Activated CD4-positive, alpha-beta T cell treated with anti-CD3 and anti-CD28 coated beads, Interleukin-2, amount 50 U/mL, for 4 hours (primary cell): ENCODE measurements at places on chromosomes 11 and 22.
A peak's percentile ranks its signal among the peaks of the same experiment; 100 is the strongest.

DNA sequence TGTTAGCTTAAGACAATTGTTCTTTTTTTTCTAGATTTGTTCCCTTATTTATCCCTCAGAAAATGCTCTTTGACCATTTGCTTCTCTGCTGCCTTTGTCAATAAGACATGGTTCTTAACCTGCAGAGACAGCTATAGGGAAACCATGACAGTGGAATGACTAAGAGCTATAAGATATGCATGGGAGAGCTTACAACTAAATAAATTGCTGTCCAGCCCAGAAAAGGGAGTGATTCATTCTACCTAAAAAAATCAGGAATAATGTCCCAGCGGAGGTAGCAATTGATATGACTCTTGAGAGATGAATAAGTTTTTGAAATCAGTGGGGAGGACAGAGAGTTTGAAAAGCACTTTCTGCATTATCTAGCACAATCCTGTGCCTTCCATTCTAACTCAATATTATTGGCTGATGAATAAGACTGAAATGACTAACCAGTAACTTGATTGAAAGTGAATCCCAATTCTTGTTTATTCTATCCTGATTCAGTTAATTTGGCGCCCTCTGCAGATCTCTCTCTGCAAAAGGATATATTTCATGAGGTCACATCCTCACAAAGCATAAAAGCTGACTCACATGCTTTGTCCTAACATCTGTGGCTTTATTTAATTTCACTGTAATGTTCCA, 680.5 kb upstream of the API5 start:
- no peak for DNase-seq

DNA sequence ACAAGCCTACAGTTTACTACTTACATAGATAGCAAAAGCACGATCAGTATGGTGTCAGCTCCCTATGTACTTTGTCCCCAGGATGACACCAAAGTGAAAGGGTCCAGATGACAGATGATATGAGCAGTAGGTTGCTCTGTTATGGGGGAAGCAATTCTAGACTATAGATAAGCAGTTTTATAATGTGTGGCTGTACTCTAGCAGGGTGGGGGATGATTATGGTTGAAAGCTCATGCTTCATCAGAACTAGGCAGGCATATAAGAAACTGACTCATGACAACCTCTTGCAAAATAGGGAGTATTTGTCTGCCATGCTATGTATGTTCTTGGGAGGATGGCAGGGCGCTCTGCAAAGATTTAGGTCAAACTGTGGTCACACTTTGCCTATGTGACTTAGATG, 158.2 kb upstream of the ZBED5 start:
- DNase-seq, result no peak

GRCh38 chr11:13052130-13052571, 43.0 kb downstream of the RASSF10 start:
- DNase-seq, result no peak

DNA sequence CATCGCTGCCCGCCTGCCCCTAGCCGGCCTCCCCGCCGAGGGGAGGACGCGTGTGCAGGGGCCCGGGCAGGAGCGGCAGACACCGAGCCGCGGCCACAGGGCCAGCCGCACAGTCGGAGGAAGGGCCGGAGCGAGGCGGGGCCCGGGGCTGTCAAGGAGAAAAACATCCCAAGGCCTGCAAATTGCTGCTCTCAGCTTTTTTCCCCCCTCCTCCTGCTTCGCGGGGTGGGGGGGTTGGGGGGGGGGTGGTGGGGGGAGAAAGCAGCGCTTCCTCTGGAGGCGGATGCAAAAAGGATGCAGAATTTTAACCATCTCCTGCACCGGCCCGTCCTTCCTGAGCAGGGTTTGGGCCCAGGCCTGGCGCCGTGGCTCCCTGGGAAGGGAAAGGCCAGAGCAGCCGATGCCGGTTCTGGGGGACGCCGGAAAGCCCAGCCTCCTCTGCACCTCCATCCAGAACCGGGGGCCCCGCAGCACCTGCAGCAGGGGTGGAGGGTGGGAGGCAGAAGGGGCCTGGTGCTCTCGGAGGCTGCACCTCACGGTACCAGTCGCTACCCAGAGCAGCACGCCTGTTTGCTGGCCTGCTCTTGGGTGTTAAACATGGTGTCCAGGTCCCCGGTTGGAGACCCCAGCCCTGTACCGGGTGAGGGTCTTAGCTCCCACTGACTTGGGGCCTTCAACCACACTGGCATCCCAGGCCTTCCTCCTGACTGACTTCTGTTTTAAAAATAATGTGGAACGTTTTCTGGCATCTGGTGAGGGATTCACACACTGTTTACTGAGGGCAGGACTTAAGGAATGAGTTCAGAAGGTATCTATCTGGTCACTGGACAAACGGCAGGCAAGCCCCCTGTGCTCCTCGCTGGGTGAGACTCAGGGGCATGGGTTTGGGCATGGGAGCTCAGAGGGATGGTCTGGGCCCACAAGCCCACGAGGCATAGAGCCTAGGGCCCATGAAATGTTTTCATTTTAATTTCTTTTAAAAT, 77.4 kb upstream of the WNT7B start:
- DNase-seq, result no peak

GRCh38 chr22:45452565-45453379, 39.3 kb downstream of the RIBC2 start:
- DNase-seq, result no peak

- DNase-seq, result no peak
Observed at GRCh38 chr11:46275964-46276641, 1.4 kb upstream of the CREB3L1 start.

DNA sequence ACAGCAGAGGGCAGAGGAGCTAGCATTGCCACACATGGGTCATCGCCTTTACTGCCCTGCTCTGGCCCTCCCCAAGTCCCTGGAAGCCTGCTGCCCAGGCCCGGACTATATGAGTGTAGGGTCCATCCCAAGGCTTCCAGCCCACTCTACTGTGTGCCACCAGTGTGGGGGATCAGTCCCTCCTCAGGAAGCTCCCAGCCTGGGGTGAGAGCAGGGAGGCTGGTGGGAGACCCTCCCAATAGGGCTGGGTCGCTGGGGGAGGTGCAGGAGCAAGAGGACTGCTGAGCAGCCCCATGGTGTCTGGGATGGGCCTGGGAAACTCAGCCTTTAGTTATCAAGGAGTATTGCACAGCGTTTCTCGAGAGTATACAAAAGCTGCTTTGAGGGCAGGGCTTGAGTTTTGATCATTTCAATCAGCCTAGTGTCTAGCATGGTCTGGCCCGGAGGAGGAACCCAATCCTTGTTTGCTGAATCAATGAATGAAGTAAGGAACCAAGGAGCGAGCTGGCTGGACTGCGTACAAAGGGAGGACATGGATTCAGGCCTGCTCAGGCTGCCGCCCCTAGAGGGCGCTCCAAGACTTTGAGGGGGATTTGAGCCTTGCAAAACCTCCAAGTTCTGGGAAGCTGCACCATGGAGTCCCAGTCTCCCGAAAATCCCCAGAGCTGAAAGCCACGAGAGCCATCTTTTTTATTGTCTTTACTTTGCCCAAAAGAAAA, 89.0 kb upstream of the PARVA start:
- DNase-seq, result peak; percentile 18

- DNase-seq, result no peak
Observed at GRCh38 chr22:30783021-30783420, 88.3 kb downstream of the OSBP2 start.

- DNase-seq, result no peak
Observed at GRCh38 chr11:124315052-124315451, 1.3 kb upstream of the OR8D1 start.

DNA sequence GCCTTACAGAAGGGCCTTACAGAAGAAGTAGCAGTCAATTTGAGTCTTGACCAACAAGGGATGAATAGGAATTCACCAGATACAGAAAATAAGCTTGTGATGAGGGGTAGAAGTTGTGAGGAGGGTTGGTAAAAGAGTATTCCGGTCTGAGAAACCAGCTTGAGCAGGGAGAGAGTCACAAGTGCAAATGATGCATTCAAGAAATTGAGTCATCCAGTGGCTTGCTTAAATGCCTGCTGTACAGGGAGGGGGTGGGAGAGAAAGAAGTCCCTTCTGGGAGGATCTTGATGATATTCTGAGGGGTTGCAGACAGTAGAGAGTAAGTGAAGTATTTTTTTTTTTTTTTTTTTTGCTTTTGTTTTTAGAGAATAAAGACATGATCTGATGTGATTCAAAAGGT, 9.2 kb downstream of the CCKBR start:
- DNase-seq, result no peak

DNA sequence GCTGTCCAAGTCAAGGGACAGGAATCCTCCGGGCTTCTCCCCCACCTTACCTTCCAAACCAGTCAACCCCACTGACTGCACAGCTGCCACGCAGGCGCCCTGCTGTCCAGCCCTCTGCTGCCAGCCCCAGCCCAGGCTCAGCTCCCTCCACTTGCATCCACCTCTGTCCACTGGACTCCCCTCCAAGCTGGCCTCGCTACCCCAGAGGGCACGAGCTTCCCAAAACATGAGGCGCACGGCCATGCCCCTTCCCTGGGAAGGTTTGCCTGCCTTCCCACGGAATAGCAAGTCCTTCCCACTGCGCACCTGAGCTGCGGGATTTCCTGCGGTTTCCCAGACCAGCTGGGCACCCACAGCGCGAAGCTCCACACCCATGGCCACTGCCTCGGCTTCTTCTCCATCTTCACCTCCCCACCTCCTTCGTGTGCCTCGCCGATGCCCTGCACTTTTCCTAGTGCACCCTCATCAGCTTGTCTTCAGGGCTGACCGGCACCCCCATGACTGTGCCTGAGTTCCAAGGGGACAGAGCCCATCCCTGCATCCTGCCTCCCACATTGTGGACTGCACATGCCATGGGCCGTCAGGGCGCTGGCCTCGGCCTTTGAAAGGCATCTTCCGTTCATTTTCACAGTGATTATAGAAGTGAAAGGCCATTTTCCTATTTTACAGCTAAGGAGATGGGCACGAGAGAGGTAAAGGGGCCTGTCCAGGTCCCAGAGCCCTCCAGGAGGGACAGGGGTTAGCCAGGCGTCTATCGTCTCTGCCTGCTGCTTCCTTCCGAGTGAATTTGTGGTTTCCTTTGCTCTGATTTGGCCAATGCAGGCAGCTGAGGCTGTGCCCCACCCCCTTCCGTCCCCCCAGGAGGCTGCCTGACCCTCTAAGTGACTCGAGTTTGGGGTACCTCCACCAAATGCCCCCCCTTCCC, 16.4 kb downstream of the IFITM10 start:
- no peak for DNase-seq

- no peak for DNase-seq
Observed at GRCh38 chr11:69394869-69395246, 86.6 kb upstream of the LINC01488 start.

- no peak for DNase-seq
Observed at GRCh38 chr11:118953265-118953664, 2.8 kb upstream of the UPK2 start.

GRCh38 chr11:64560139-64560771, 30.8 kb upstream of the SLC22A12 start:
- DNase-seq, result no peak

DNA sequence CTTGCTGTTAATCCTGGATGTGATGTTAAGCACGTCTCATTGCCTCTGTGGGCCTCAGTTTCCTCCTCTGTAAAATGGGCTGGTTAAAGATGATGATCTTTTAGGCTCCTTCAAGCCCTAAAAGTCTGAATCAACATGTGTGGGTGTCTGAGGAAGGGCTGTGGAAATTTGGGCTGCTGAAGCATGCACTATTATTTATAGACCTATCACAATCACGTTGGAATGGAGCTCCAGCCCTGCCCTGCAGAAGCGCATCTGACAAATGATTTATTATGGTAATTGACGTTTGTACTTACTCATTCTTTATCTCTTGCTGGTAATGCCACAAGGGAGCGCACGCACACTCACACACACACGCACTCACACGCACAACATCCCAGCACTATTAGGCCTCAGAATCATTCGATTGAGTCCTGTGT, 20.4 kb downstream of the P2RX3 start:
- DNase-seq, result no peak

- DNase-seq, result no peak
Observed at GRCh38 chr22:30291058-30291892, 2.0 kb upstream of the CASTOR1 start.

- no peak for DNase-seq
Observed at GRCh38 chr11:38672445-38672844, 2074.4 kb upstream of the RAG2 start.
